ENCODE measurements at places on chromosomes 5 and 9.

- DNase-seq, result no peak
Measured at GRCh38 chr5:157511651-157512644, 51.9 kb downstream of the NIPAL4 start.

GRCh38 chr5:133846478-133847226, 121.8 kb downstream of the C5orf15 start:
- peak; percentile 59 for DNase-seq

DNA sequence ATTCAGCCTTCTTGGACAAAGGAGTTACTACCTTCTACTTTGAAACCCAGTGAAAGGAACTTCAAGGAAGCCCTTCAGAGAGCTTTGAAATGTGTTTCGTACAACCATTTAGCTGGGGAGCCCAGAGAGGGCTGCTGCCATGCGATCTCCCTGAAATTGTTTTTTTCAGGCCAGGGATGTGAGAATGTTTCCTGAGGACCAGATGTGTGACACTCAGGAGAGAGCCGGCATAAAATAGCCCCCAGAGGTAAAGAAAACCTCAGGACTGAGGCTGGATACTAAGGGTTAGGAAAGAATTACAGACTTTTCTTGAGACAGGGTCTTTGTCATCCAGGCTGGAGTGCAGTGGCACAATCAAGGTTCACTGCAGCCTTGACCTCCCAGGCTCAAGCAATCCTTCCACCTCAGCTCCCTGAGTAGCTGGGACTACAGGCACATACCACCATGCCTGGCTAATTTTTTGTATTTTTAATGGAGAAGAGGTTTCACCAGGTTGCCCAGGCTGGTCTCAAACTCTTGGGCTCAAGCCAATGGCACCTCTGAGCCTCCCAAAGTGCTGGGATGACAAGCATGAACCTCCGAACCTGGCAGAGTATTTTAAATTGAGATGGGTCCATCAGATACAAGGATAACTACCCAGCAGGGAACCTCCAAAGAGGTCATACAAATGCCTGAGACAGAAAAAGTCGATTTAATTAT, 8.4 kb downstream of the RPL37 start:
- DNase-seq, result no peak

- DNase-seq, result no peak
Measured at GRCh38 chr9:74595286-74595685, 98.2 kb downstream of the RORB start.

- DNase-seq, result no peak
Measured at GRCh38 chr9:73911804-73912203, 585.3 kb upstream of the RORB start.

DNA sequence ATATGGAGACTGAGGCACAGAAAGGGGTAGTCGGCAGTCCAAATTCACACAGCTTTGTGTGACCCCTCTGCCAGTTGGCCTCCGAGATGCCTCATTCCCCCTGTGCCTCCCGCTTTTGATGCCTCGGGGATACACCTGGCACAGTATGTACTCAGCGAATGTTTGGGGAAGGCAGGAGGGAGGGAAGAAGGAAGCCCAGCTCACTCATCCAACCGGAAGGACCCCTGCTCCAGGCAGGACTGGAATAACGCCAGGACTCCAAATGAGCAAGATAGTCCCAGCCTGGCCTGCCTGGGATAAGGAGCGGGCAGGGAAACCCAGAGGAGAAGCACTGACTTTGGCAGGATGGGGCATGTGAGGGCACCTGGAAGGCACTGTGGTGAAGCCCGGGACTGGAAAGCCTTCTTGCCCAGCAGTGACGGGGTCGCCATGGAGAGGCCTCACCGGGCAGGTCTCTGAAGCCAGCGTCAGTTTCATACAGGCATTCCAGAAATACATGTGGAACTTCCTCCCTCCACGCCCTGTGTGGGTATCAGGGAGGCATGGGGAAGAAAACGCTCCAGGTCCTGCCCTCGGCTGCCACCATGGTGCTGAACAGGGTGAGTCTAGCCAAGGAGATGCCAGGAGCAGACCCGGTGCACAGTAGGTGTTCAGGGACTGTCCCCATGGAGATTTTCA, 20.3 kb downstream of the LMX1B start:
- DNase-seq, result no peak

GRCh38 chr5:24816206-24816605, 171.4 kb upstream of the CDH10 start:
- DNase-seq, result no peak

DNA sequence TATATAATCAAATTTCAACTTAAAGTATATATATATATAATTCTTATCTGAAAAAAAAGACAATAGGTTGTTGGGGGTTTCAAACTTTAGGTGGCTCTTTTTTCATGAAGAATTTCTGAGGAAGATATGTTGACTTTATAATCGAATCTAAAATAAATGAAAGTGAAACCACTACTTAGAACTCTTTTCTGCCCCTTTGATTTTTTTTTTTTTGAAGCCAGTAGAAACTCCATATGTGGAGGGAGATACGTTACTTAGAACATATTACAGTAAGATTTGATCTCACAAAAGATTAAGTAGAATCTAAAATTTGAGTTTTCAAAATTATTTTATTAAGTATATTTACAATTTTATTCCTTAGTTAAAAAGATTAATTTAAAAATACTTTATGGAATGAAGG, 96.9 kb downstream of the ATG10 start:
- DNase-seq, result peak; percentile 52

DNA sequence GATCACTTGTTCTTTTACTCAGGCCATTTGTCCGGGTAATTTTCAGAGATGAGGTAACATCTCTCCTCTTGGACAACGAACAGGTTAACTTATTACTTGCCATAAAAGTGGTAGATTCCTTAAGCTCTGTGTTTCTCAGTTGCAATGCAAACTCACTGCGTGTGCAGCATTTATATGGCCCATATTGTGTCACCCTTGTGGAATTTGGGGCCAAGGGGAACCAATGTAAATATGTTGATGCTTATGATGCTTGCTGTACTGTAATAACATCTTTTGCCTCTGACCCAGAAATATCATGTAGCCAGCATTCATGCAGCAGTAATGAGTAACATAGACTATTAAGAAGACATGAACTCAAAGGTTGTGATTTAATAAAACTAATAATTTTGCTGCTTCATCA, 175.8 kb downstream of the ADAMTS6 start:
- no peak for DNase-seq

DNA sequence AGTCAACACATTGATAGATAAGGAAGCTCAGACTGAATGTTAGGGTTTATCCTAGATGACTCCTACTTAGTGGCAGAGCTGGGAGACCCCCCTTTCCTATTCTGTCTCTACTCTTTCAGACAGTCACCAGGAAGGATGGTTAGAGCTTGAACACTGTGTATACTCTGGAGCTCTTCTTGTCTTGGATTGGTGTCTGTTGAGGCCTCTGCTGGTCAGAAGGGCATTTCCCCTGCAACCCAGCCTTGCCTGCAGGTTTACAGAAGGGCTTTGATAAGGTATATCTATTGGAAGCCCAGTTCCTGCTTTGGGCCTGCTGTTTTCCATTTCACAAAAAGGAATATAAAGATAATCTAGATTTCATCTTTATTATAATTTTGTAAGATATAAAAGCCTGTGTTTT, 71.8 kb downstream of the KDM4C start:
- DNase-seq, result no peak

DNA sequence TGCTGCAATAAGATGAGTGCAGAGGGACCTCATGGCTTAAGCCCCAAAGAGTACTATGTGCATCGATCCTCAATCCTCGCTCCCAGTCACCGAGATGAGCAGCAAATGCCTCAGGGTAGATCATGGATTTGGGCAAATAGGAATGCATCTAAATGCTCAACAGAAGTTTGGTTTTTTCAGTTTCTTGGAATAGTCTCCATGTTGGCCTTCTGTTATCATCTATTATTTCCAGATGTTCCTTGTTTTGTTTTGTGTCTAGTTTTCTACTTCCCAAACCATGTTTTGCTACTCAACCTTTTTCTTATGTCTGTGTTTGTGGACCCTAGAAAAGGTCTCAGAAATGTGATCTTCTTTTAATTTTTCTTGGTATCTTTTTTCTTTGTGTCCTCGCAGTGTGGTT, 43.5 kb upstream of the RASGRF2 start:
- DNase-seq, result no peak

- no peak for DNase-seq
Measured at GRCh38 chr5:41747301-41747700, 122.9 kb downstream of the OXCT1 start.

DNA sequence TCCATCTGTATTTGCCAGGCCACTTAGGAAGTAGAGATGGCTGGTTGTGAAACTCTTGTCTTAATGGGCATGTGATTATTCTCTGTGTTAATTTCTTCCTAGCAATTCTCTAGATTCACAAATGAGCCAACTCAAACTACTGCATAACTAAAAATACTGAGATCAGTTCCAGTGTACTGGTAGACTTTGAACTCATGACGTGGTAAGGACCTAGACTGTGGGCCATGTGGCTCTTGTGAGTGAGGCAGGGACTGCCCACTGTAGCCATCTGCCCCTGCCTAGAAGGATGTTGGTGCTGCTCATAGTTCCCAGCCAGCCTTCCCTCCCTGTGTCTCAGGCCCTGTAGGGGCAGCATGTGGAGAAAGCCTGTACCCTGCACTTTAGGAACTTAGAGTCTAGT, 47.4 kb downstream of the CYSTM1 start:
- no peak for DNase-seq

GRCh38 chr9:126481862-126482261, 131.9 kb upstream of the LMX1B start:
- DNase-seq, result no peak

DNA sequence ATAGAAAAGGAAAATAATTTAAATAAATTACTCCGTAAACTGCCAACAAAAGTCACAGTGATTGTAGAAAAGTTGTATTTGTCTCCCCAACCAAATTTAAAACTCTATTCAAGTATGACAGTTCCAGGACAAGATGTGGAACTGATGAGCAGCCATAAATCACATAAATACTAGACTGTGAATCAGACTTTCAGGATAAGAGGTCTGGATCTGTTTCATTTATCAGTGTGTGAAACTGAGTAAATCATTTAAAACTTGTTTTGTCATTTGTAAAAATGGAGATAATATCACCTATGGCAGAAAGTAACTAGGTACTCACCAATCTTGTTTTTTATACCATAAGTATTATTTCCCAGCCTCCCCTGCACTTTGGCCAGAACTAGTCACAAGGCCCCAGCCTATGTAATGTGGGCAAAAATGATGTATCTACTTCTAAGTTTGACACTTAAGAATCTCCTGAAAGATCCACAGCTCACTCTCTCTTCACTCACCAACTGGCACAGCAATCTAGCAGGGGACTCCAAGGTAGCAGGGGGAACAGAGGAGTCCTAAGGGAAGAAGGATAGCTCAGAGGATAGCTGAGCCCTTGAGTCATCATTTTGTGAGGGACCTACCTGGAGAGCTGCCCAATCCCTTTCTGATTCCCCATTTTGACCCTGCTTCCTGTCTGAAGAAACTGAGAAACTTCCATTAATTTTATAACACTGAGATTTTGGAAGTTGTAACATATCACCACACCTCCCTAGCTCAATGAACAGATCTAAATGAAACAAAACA, 31.6 kb downstream of the TMEM161B start:
- no peak for DNase-seq

DNA sequence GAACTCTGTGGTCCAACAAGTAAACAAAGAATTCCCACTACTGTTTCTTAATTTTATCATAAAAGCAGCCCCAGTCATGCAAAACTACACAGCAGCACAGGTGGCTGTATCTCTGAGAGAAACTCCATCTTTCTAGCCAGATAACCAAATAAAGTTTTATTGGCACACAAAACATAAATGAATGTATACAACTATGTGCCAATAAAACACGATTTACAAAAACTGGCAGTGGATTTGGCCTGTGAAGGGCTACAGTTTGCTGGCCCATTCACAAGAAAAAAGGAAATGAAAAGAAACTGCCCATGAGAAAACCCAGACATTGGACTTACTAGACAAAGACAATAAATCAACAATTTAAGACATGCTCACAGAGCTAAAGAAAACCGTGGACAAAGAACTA, 10.6 kb downstream of the FBXL17 start:
- no peak for DNase-seq

- no peak for DNase-seq
Measured at GRCh38 chr5:167614294-167615021, 677.0 kb upstream of the WWC1 start.
